ENCODE measurements at places on chromosomes 12 and 14. TPM values are rescaled to one million over a fixed set of nuclear protein-coding genes. Genes with fewer than 3 reads are reported as not detected.

GCH1 gene
- 3.6 TPM for total RNA-seq

ZBTB39 gene
- 5.8 TPM for total RNA-seq

SLCO1B3 gene
- total RNA-seq, result 0.85 TPM

GPRC5D gene
- total RNA-seq, result not detected

FOXJ2 gene
- total RNA-seq, result 10.9 TPM

HIF1A gene
- total RNA-seq, result 83.4 TPM

WNT1 gene
- not detected for total RNA-seq

TAS2R10 gene
- total RNA-seq, result 0.23 TPM

CLEC4A gene
- 0.33 TPM for total RNA-seq

SOAT2 gene
- total RNA-seq, result not detected

NKX2-1 gene
- 0.13 TPM for total RNA-seq

KRAS gene
- 33.1 TPM for total RNA-seq

SYNDIG1L gene
- total RNA-seq, result not detected

JKAMP gene
- 36.0 TPM for total RNA-seq

TAS2R31 gene
- total RNA-seq, result 1.3 TPM

KRT8 gene
- 6,125 TPM for total RNA-seq

OVCH1 gene
- not detected for total RNA-seq

RPS6KA5 gene
- 2.6 TPM for total RNA-seq

SLC25A47 gene
- not detected for total RNA-seq

STON2 gene
- 0.36 TPM for total RNA-seq

FGF6 gene
- not detected for total RNA-seq

NTN4 gene
- total RNA-seq, result 17.1 TPM

TGFB3 gene
- total RNA-seq, result 9.6 TPM

PPP4R4 gene
- 1.1 TPM for total RNA-seq

CCDC38 gene
- not detected for total RNA-seq

ADAMTS20 gene
- total RNA-seq, result not detected

SOCS2 gene
- 33.8 TPM for total RNA-seq

SIX1 gene
- total RNA-seq, result 7.4 TPM

RILPL1 gene
- 16.2 TPM for total RNA-seq

ACRBP gene
- 0.54 TPM for total RNA-seq

L2HGDH gene
- 15.0 TPM for total RNA-seq

ACYP1 gene
- total RNA-seq, result 21.3 TPM

OR4E2 gene
- total RNA-seq, result not detected

BORCS5 gene
- total RNA-seq, result 7.8 TPM

GLIPR1L2 gene
- total RNA-seq, result 0.72 TPM

SMIM10L1 gene
- 6.0 TPM for total RNA-seq

ARG2 gene
- 1.1 TPM for total RNA-seq

JAG2 gene
- 43.7 TPM for total RNA-seq

LTBP2 gene
- total RNA-seq, result 69.8 TPM

IGF1 gene
- not detected for total RNA-seq

SLCO1A2 gene
- not detected for total RNA-seq

KLRD1 gene
- total RNA-seq, result not detected

SERPINA1 gene
- 4.9 TPM for total RNA-seq
